RCC 7860 (cell line): ENCODE measurements at places on chromosomes 1 and 21.

DNA sequence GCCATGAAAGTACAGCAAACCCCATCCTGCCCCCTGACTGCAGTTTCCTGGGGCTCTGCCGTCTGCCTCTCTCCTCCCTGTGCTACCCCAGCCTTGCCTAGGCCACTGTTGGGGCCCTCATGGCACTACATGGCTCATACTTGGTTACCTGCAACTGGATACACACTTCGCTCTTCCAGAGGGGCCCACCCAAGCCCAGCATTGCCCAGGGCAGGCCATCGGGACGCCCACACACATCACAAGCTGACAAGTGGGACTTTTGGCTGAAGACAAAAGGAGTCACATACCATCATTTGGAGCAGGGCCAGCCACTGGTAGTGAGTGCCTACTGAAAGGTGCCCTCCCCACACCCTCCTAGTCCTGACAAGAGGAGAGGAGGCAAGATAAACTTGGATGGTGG is 82.8 kb downstream of the CD247 start:
- DNase-seq = no peak

- DNase-seq = no peak
Observed at GRCh38 chr1:196684476-196684875, 32.6 kb downstream of the CFH start.

DNA sequence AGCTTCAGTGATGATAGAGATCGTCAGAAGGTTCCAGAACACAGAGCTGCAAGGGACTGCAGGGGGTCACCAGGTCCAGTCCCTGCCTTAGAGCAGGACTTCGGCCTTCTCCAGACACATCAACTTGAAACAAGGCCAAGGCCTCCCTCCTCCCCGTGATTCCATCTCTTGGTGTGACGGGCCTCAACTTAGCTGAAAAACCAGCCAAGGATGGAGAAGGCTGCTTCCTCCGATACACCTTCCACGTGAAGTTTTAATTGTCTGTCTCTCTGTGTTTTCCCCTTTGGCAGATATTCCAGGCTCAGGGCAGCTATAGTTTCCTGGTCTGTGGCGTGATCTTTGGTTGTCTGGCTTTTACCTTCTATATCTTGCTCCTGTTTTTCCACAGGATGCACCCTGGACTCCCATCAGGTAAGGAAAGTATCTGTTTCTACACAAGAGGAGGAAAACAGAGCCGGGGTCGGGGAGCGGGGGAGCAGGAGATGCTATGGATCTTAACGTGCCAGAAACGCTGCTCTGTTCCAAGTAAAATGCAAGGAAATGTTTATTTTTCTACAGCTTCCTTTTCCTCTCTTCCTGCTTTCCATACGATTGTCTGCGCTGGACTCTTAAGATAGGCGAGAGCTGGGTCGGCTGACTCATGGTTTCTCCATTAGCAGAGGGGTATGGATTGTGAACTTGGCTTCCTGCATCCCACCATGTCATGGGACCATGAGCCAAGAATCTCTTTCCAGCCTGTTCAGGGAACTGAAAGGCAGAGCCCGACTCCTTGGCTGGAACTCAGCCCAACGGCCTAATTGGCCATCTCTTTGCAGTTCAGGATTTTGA is 32.8 kb downstream of the ELK4 start:
- no peak for DNase-seq

DNA sequence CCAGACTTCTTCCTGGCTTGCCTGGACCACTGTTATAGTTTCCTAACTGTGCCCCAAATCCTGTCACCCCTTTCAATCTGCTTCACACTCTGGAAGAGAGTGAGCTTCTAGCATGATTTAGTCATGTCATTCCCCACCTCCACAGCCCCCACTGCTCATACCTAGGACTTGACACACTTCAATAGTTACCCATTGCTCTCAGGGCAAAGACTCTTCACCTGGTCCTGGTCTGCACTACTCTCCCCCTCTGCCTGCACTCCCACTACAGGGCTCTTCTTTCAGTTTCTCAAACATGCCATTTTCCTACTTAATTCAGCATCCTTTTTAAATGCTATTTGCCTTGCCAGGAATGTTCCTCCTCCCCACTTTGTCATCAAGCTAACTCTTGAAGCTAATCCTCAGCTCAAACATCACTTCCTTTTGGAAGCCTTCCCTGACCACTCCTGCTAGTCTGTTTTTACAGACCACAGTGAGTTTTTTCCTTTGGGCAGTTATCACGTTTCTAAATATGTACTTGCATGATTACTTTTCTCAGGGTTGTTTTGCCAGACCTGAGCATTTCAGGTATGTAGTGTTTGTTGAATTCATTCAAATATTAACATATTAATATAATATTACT is 24.7 kb downstream of the CYP2J2 start:
- DNase-seq = no peak

GRCh38 chr1:77051425-77051824 is 167.8 kb downstream of the PIGK start:
- no peak for DNase-seq
